A673 (cell line): ENCODE measurements at places on chromosomes 13 and 19.

- DNase-seq: no peak
Measured at GRCh38 chr13:23631311-23632047, 61.3 kb downstream of the TNFRSF19 start.

DNA sequence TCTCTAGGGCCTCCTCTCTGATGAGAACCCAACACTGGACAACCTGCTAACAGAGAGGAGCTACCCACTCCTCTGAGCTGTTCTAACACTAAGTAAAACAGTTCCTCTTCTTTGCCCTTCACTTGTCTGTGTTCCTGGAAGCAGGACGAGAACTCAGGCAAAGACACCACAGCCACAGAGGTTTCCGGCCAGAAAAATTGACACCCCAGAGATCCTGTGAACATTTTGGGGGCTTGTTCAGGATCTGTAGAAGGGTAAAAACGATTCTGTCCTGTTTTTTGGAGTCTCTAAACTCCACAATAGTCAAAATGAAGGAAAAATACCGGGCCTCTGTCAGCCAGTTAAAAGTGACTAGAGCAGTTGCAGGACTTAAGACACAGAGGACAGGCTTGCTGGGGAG is 165.9 kb downstream of the B3GLCT start:
- DNase-seq: no peak

GRCh38 chr19:13104360-13104847 is 1.7 kb upstream of the LYL1 start:
- DNase-seq: no peak

GRCh38 chr19:46431824-46432223 is 3.1 kb upstream of the PNMA8C start:
- DNase-seq: no peak

- DNase-seq: no peak
Measured at GRCh38 chr19:16445238-16446107, 26.3 kb downstream of the EPS15L1 start.

GRCh38 chr13:112690283-112690929 is 568 bp downstream of the ATP11A start:
- DNase-seq: no peak

GRCh38 chr13:33139780-33140535 is 123.7 kb downstream of the KL start:
- DNase-seq: no peak

DNA sequence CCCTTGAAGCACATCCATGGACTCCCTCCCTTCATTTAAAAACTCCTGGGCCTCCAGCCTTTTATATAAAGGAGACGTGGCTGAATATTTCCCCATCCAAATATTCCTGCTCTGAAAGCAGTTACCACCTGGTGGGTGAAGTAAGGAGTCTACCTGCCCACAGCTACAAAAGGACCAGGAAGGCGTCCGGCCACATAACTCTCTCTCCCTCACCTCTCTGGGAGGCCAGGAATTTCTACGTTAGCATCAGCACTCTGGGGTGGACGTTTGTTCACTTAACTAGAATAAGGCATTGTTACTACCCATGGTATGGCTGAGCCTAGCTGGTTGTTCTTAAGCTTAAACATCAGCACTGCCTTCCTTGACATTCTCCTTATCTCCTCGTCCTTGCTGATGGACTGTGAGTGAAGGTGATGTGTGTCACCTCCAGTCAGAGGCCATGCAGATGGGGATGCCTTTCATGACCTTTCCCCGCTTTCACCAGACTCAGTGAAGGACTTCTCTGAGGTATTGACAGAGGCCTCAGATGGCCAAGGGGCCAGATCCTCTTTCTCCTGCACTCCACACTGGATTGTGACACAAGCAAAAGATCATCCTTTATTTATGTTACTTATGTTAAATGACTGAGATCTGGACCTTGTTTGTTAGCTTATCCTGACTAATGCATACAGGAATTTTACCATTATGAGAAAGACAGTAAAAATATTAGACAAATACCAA is 22.2 kb upstream of the KPNA3 start:
- DNase-seq: no peak

DNA sequence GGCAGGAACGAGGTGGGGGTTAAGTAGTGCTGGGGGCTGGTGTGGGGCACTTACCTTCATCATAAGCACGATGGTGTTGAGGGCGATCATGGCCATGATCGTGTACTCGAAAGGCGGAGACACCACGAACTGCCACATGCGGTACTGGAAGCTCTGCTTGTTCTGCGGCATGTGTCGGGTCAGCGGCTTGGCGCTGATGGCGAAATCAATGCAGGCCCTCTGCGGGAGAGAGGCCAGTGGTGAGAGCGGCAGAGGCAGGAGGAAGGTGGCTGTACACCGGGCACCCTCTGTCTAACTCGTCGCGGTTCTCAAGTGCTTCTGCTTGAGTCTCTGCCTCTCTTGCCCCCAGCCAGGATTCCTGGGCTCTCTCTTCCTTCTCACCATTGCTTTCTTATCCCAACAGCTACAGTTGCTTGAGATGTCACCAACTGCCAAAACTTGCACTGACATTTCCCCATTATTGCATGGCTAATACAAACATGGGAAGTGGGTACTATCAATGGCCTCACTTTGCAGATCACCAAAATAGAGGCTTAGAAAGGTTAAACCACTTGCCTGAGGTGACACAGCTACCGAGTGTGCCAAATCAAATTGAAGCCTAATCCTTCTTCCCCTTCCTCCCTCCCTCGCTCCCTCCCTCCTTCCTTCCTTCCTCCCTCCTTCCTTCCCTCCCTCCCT is 105.0 kb downstream of the IER2 start:
- no peak for DNase-seq

GRCh38 chr19:51430221-51430620 is 12.8 kb upstream of the SIGLEC10 start:
- DNase-seq: no peak

GRCh38 chr13:50908371-50908770 is 1.2 kb upstream of the RNASEH2B start:
- no peak for DNase-seq

DNA sequence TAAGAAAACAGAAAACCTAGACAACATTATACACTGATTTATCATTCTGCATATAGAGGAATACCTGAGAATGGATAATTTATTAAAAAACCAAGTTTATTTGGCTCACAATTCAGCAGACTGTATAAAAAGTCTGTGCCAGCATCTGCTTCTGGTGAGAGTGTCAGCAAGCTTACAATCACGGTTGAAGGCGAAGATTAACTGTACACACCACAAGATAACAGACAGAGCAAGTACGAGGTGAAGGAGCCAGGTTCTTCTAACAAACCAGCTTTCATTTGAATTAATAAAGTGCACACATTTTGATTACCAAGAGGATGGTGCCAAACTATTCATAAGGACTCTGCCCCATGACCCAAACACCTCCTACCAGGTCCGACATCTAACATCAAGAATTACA is 28.8 kb downstream of the ZNF91 start:
- DNase-seq: no peak

GRCh38 chr13:82719987-82720386 is 1162.3 kb downstream of the SLITRK1 start:
- no peak for DNase-seq

GRCh38 chr13:84896128-84896527 is 903.1 kb downstream of the SLITRK6 start:
- peak; percentile 77 for DNase-seq

GRCh38 chr19:19366434-19367396 is 38.8 kb upstream of the GATAD2A start:
- peak; percentile 87 for DNase-seq

DNA sequence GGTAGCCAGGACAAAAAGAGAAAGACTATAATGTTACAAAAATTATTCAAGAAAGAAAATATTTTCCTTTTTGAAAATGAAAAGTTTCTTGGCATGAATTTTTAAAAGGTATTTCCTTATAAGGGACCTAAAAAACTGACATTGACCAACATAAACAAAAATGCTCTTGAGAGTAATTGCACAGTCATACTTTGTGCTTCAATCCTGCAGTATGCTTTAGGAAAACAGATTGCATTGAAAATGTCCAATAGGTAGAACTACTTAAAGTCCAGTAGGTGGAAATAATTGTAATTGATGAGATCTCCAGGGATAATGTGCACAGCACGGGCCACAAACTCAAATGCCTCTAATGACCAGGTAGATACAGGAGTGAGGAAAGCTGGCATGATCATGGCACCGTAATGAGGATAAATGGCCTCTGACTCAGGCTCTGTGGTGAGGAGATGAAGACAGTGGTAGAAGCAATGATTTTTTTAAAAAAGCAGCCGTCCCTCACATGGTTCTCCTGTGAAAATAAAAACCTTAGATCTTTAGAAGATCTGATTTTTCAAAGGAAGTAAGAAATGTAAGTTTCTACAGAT is 278.0 kb downstream of the ITGBL1 start:
- DNase-seq: no peak

DNA sequence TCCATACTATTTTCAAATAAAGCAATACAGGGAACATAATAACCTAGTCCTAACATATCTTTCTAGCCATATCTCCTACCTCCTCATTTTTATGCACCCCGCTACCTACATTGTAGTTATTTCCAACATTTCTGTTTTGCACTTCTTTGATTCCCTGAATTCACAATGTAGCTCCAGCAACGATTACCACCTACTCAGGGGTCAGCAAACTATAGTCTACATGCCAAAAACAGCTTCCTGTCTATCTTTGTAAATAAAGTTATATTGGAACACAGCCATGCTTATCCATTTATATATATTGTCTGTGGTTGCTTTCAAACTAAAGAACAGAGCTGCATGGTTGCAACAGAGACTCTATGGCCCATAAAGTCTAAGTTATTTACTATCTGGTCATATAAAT is 16.7 kb downstream of the MYCBP2 start:
- peak; percentile 7 for DNase-seq

DNA sequence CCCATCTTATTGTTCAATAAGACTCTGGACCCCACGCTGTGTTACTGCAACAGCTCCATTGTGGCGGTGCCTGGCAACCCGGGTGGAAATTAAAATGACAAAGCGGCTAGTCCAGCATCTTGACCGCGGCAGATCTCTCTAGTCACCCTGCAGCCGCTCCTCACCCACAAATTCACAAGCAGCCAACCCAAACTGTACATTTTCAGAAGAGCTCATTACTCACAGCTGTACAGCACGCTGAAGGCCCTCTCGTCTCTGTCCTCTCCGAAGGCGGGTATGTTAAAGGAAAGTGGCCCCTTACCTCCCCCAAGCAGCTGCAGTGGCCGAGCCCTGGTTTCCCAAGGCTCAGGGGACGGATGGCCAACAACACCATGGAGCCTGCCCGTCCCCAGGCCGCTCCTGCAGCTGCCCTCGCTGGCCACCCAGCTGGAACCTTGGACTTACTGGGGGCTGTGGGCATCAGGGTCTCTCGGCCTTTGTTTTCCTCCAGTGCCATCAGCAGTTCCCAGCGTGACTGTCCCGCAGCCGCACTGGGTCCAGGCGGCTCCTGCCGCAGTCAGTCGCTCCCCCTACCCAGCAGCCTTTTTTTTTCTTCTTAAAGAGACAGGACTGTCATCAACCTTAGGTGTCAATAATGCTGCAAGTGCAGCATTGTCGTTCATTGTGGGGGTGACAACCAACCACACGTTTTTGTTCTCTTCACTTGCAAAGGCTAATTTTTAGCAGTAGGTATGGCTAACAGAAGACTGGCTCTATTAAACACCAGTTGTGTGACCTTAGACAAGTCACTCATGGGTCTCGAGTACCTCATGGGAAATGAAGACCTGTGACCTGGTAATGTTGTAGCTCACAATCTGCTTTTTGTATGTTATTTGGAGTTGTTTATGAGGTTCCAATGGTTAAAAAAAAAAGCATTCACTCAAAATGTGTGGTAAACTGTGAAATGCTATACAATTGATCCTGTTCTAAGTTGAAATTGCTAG is at the start of gene SACS:
Gene SACS, minus strand, starts transcription at position 532 of the 983 bp plus-strand sequence. CDS start 22,463 bp downstream, outside the sequence.
- DNase-seq: peak; percentile 56

- peak; percentile 93 for DNase-seq
Measured at GRCh38 chr19:55516878-55517620, 19.9 kb downstream of the SBK2 start.

DNA sequence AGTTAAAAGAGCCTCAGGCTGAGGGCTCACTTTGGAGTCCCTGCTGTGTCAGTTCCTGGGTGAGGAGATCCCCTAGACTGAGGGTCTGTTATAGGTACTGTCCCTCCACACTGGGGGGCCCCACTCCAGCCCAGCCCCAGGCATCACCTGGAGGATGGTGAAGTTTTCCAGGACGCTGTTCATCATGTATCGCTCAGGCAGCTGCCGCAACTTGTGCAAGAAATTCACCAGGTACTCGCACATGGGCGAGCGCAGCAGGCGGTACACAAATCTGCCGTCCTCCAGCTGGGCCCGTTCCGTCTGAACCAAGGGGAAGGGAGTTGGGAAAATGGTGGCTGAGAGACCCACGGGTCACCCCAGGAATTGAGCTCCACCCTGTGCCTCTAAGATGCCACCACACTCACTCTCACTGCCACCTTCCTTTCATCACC is 7.1 kb downstream of the CD37 start:
- no peak for DNase-seq

- no peak for DNase-seq
Measured at GRCh38 chr13:52652980-52653303, 306 bp downstream of the SUGT1 start.

GRCh38 chr19:53812335-53812734 is 11.8 kb downstream of the NLRP12 start:
- DNase-seq: peak; percentile 63

GRCh38 chr13:103573446-103573845 is 507.2 kb upstream of the SLC10A2 start:
- DNase-seq: no peak

- DNase-seq: peak; percentile 49
Measured at GRCh38 chr13:34926508-34926907, 15.6 kb upstream of the NBEA start.

GRCh38 chr19:3097442-3097871 is 3.3 kb downstream of the GNA11 start:
- DNase-seq: no peak

DNA sequence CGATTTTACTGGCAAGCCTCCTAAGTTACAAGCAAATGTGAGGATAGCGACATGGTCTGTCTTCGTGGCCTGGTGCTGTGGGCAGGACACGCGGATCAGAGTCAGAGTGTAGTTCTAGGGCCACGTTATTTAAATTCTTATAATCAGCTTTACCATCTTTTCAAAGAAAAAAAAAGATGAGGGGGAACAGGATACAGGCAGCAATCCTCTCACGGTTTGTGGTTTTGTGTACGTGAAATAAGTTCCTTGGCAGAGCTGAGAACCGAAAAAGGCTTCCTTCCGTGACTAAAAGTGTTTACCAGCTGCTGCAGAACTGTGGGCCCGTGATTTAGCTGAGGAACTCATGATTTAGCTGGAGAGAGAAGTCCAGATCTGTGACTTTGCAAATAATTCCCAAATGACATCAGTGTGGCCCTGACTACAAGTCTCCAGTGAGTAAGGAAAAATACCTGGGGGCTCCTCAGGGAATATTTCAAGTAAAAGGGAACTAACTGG is 27.2 kb downstream of the RCBTB2 start:
- DNase-seq: no peak

GRCh38 chr13:81080911-81081454 is 740.1 kb upstream of the SPRY2 start:
- DNase-seq: no peak

DNA sequence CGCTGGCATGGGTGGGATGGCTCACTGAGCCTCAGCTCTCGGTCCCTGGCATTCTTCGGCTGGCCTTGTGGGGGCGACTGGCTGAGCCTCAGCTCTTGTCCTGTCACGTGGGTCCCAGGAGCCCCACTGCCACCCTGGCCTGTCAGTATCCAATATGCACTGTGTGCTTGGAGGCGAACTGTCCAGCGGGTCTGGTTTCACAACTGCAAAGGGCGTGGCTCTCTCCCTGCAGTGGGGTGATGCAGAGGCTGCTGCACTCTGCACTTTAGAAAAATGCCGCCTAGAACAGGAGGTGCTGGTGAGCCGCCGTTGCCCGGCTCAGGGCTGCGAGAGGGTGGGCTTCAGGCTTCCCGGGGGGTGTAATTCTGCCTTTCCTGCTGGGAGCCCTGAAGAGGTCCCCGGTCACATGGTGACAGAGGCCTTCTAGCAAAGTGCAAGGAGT is 17.0 kb upstream of the TMEM255B start:
- DNase-seq: peak; percentile 55

- DNase-seq: no peak
Measured at GRCh38 chr13:40635315-40635995, 31.0 kb downstream of the FOXO1 start.
